Astrocyte (in vitro differentiated cells and primary cell): ENCODE measurements at places on chromosomes 3 and 15. TPM values are rescaled to one million over a fixed set of nuclear protein-coding genes. Genes with fewer than 3 reads are reported as not detected.

DNA sequence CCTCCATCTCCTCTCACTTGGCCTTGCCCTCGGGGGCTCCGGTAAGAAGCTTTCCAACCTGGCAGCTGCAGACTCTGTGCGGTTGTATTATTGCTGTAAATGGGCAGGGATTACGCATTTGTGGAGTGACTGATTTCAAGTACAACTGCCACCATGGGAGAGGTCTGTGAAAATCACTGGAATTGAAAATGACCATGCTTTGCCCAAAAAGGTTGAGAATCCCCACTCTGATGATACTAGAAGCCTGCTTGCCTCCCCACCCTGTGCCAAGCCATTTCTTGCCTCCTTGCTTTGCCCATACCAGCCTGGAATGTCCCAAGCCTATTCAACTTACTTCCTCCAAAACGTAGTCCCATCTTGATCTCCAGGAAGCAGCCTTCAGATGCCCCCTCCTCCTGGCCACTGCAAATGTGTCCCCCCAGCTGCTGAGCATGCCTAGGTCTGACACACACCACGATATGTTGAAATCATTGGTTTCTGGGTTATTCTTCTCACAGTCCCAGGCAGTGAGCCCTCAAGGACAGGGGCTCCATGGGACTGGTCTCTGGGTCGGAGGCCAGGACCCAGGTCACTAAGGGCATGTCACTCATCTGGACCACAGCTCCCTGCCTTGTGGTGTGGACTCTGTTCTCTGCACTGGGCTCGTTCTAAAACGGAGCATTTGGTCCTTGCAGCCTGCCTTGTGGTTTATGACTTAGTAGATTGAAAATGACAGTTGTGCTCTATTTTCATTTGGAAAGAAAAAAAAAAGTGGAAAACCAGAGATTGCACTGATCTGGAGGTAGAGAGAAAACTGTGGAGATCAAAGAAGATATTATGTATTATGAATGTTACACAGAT is 42.9 kb downstream of the SMAD3 start:
- peak; percentile 47 for DNase-seq

DNA sequence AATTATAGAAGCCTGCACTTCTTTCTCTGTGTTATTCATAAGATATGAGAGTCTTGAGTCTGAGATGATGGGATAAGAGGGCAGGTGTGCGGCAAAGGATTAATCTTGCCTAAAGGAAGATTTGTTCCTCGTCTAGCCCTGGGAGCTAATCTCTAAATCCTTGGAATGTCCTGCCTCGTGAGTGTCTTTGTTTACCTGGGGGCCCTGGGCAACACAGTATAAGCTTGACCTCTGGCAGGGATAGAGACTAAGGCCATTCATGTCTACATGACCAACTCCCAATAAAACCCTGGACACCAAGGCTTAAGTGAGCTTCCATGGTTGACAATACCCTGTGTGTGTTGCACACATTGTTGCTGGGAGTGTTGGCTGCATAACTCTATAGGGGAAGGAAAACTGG is 3.2 kb upstream of the AGBL1 start:
- no peak for DNase-seq

- DNase-seq = no peak
Observed at GRCh38 chr3:145197051-145197820, 963.7 kb downstream of the PLOD2 start.

GRCh38 chr15:86077070-86077469 is 2.6 kb upstream of the AGBL1 start:
- no peak for DNase-seq

DNA sequence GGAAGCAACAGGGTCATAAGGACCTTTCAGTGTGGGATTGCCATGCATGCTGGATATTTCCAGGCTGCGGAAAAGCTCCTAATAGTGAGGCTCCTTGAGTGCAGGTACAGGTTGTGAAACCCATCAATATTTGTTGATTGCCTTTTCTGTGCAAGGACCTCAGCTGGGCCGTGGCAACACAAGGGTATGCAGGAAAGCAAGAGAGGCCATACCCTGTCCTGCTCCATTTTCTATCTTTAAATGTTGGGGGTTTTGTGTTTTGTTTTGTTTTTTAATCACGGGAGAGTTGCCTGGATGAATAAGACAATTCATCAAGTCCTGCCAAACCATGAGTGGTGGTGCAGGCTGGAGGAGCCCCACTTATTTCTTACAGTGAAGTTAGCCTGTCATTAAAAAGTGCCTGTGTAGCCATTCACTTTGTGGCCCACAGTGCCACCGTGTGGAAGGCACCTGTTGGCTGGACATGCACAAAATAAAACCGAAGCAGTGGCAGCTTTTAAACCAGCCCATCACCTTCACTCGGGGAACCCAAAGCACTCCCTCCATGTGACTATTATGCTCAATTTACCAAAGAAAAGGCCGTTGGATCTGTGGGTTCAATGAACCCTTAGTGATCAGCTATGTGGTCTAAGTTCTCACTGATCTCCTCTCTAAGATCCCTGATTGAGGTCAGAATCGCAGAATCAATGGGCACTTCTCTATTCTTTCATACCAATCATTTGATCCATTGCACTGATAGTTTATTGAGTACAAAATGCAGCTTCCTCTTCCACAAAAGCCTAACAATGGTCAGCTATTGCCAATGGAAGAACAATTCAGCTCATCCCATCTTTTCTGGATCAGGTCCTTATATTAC is 42.2 kb downstream of the CLDN18 start:
- DNase-seq = no peak

DNA sequence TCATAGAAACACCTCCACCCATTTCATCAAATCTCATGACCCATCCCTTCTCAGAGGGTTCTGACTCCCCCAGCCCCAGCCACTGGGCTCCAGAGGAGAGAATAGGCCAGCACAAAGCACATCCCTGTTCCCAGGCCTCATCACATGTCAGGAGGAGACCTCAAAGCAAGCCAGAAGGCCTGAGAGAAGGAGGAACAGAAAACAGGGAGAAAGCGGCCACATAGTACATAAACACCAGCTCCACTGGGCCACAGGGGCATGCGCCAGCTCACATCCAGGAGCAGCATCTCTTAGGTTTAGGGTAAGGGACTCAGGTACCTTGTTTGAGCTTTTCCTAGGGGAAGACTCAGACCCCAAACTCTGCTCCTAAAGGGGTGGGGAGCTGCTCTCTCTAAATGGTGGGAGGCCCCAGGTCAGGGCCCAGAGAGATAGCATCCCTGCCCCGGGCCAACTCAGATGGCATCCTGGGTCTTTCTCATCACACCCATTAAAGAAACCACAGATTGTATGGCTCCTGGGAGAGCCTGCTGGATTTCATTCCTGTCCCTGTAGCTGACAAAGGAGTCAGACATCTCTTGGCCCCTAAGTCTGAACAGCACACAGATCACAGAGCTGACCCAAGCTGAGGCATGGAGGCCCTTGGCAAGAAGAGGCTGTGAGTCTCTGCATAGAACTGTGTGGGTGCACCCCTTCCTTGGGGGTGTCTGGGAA is 2.5 kb downstream of the SHF start:
- no peak for DNase-seq

DNA sequence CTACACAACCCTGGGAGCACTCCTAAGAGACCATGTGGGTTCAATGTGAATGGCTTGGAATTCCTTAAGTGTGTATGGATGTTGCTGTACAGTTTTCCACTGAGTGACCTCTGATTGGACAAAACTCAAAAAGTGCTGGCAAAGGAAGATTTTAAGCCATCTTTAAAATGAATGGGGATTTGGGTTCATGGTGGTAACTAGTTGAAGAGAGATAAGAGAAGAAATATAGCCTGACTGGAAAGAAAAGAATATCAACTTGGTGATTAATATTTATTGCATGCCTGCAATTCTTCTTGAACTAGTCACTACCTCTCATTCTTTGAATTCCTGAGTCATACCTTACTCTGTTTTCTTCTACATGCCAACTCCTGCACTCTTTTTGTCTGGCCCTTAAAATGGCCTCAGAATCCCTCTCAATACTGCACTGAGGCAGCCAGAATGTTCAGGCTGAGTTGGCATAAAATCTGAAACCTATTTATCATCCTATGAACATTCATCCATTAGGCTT is 124.7 kb downstream of the RPL22L1 start:
- DNase-seq = peak; percentile 89

Gene TJP1
- total RNA-seq = 118 and 137 TPM in 2 replicates

GRCh38 chr3:48426944-48427629 is 2.8 kb downstream of the PLXNB1 start:
- no peak for DNase-seq

GRCh38 chr15:63372018-63372705 is 9.5 kb downstream of the CA12 start:
- peak; percentile 96 for DNase-seq

GRCh38 chr3:197791113-197791891 is at the start of gene LRCH3:
TSS of gene LRCH3 (plus strand) at chr3:197791254. CDS start at chr3:197791279, 25 bp downstream.
- peak; percentile 45 for DNase-seq
